Left ventricle myocardium inferior (tissue), 1 donor: ENCODE measurements at places on chromosomes 7 and 10.

GRCh38 chr10:72065439-72066025 is 22.8 kb downstream of the SPOCK2 start:
- DNase-seq: no peak

GRCh38 chr7:141416650-141417270 is 134.4 kb upstream of the AGK start:
- no peak for DNase-seq

DNA sequence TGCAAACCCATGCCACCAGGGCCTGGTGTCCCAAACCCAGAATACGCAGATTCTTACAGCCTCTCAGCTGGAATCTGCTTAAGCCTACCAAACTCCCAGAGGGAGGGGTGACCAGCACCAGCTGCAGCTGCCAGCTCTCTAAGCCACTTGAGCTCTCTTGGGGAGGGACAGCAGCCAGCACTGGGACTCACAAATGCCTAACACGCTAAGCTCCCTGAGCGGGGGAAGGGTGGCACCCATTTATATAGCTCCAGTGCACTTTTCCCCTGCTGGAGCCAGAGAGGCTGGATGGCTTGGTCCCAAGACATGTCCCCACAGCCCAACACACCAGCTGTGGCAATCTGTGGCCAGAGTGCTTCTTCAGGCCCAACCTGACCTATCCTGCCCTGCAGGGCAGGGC is 326.8 kb upstream of the NRG3 start:
- no peak for DNase-seq

DNA sequence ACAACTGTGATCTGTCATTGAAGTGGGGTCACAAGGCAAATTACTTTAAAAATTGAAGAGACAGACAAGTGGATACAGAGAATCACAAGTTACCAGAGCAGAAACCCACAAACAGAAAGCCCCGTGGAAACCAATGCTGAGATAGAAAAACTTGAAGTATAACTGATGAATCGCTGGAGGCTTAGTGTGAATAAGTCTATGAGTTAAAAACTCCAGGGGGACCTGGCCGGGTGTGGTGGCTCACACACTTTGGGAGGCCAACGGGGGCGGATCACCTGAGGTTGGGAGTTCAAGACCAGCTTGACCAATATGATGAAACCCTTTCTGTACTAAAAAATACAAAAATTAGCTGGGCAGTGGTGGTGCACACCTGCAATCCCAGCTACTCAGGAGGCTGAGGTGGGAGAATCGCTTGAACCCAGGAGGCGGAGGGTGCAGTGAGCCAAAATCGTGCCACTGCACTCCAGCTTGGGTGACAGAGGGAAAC is 69.7 kb upstream of the ZNRF2 start:
- no peak for DNase-seq

DNA sequence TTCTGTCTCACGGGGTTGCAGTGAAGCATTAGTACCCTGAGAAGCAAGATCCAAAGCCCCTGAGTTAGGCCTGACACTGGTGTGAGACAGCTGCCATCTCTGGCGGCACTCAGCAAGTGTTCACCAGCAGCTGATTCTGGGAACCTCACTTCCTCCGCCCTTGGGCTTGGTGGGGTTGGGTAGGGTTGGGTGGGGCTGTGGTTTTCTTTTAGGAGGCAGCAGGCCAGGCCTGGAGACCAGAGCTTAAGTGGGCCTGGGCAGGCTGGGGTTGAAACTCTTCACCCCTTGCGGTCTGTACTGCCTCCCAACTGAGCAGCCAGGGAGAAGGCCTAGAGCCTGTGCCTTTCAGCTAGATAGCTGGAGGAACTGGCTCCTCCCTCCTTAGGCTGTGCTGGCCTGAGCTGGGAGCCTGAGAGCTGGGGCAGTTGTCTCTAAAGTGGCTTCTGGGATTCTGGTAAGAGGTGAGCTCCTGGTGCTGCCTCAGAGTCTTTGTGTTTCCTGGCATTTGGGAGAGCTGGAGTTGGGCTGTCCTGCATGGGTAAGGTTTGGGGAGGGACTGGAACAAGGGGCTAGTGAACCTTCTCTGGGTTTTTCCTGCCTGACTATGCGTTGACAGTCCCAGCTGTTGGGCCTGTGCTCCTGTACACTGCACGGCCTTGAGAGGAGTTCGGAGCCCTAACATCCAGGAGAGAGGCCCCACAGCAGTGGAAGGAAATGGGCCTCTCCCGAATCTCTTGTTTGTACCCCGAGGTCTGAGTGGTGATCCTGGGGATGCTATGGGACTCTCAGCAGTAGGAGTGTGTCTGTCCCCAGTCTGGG is 5.1 kb downstream of the TSPAN14 start:
- peak; percentile 65 for DNase-seq

GRCh38 chr7:2465928-2466327 is 10.3 kb downstream of the GRIFIN start:
- DNase-seq: no peak

GRCh38 chr10:69057951-69058297 is 30.0 kb upstream of the SRGN start:
- DNase-seq: no peak
